ENCODE measurements at places on chromosomes 6 and 20.
A peak's percentile ranks its signal among the peaks of the same experiment; 100 is the strongest.

GRCh38 chr6:73565767-73566485 lies 45.1 kb upstream of the EEF1A1 start:
- no peak for DNase-seq

DNA sequence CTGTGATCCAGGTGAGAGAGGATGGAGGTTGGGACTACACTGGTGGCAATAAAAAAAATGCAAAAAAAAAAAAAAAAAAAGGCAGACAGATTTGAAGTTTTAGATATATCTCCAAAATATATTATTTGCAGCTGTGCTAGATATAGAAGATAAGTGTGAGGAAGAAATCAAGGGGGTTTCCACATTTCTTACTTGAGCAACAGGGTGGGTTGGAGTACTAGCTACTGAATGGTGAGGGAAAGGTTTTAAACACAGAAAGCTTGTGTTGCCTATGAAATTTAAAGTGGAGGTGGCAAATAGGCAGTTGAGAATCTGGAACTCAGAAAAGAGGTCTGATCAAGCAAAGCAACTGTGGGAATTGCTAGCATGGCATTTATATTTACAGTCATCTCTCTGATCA lies 59.9 kb upstream of the GNRH2 start:
- DNase-seq: no peak

DNA sequence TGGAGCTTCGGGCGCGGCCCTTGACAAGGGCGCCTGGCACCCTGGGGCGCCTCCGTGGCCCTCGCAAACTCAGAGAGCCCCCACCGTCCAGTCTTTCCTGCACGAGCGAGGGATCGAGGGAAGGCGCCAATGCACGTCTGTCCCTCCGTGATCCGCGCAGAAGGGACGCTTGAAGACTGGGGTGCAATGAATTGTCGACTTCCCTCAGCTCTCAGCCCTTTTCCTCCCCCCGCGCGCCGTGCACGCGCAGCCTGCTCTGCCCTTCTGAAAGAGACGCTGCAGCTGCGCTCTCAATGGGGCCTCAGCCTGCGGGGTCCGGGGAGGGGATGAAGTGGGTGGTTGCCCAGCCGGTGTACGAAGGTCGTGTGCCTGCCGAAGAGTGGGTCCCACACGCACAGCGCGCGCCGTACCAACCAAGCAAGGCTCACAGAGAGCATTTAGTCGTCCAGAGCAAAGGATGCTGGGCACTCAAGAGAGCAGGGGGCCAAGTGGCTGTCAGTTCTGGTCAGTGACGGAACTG lies 5.5 kb upstream of the SOX4 start:
- peak; percentile 41 for DNase-seq

- no peak for DNase-seq
Measured at GRCh38 chr6:29665942-29666825, 9.3 kb downstream of the MOG start.

- DNase-seq: no peak
Measured at GRCh38 chr20:35575958-35576357, 34.1 kb downstream of the ERGIC3 start.

DNA sequence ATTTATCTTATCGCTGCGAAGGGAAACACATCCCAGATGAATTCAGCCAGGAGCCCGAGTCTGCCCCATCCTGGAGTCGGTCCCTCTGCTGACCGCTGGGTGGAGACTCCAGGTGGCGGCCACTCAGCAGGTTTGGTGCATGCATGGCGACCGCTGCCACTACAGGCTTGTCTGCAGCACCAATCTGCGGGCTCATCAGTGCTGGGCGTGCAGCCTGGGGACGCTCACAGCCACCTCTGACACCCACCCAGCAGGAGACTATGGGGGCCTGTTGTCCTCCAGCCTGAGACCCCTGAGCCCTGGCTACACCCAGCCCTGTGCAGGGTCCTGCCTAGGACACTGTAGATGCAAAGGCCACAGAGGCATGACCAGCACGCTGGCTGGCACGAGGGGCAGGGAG lies 40.5 kb upstream of the GATA5 start:
- DNase-seq: no peak

DNA sequence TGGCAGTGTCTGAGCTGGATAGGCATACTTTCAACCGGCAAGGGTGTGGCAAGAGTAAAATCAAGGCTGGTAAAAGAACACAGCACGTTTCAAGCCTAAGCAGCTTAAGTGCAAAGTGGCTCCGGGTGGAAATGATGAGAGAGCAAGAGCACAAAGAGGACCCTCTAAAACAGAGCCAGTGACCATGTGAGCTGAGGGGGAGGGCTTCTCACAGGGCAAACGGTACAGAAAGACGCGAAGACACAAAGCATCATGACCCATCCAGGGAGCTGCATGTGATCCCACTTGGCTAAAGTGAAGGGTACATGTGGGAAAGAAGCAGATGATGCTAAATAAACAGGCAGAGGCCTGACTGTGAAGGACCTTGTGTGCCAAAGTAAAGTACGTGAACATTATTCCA lies 25.7 kb downstream of the FKBP5 start:
- no peak for DNase-seq

GRCh38 chr20:57544838-57545564 lies 15.9 kb upstream of the PCK1 start:
- no peak for DNase-seq

GRCh38 chr6:108609276-108609769 lies 48.6 kb downstream of the FOXO3 start:
- no peak for DNase-seq

DNA sequence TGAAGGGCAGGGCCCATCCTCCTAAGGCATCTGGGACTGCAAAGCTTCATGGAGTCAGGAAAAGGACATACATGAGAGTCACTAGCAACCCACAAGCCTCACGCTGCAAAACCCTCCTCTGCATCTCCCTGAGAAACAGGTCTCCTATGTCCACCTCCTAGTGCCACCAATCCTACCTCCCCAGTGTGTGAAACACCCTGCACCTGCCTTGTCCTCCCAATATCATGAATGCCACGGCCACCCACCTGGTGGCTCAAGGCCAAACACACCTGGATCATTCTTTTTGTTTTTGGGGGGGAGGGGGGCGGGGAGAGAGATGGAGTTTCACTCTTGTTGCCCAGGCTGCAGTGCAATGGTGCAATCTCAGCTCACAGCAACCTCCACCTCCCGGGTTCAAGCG lies 90.5 kb downstream of the ZMYND8 start:
- no peak for DNase-seq

GRCh38 chr6:14811775-14812428 lies 434.0 kb upstream of the JARID2 start:
- DNase-seq: no peak

DNA sequence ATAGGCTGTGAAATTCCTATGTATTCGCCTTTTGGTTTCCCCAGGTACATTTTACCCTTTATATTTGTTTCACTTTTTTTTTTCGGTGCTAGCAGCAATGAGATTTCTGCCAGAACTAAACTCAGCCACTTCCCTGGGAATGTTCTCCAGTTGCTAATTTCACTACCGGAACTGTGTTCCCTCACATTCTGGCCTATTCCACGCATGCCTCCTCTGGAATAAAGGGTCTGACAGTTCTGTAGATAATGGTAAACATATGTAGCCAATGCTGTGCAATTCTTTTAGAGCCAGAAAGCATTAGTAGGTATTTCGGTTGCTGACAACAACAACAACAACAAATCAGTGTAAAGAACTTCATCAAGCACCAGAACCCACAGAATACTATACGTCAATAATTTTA lies 96.1 kb upstream of the TBX18 start:
- no peak for DNase-seq

GRCh38 chr6:161276605-161277155 lies 2.8 kb upstream of the AGPAT4 start:
- DNase-seq: no peak

- DNase-seq: no peak
Measured at GRCh38 chr6:121008553-121008952, 325.7 kb downstream of the TBC1D32 start.
